WTC11 (cell line): ENCODE measurements at places on chromosomes 5 and 9. TPM values are rescaled to one million over a fixed set of nuclear protein-coding genes. Genes with fewer than 3 reads are reported as not detected.

BTNL8 gene
- 0.48 to 0.96 TPM (median 0.85 TPM) in 3 replicates for total RNA-seq

CARD9 gene
- total RNA-seq, result 0.76 to 0.96 TPM (median 0.96 TPM) in 3 replicates

ZDHHC11 gene
- 21.4 to 37.5 TPM (median 37.3 TPM) in 3 replicates for total RNA-seq

CER1 gene
- total RNA-seq, result 2.4 to 4.1 TPM (median 3.7 TPM) in 3 replicates

CCNO gene
- 0.14 to 0.44 TPM (median 0.24 TPM) in 3 replicates for total RNA-seq

STING1 gene
- total RNA-seq, result 0.37 to 1.6 TPM (median 0.64 TPM) in 3 replicates

DNA sequence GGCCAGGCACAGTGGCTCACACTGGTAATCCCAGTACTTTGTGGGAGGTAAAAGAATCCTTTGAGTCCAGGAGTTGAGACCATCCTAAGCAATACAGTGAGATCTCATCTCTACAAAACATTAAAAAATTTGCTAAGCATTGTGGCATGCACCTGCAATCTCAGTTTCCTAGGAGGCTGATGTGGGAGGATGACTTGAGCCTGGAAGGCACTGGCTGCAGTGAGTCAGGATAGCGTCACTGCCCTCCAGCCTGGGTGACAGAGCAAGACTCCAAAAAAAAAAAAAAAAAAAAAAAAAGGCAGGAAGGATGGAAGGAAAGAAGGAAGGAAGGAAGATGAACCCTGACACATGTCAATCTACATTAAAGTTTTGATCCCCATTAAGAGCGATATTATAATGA is 1452.2 kb upstream of the ACO1 start:
- no peak for DNase-seq

DNA sequence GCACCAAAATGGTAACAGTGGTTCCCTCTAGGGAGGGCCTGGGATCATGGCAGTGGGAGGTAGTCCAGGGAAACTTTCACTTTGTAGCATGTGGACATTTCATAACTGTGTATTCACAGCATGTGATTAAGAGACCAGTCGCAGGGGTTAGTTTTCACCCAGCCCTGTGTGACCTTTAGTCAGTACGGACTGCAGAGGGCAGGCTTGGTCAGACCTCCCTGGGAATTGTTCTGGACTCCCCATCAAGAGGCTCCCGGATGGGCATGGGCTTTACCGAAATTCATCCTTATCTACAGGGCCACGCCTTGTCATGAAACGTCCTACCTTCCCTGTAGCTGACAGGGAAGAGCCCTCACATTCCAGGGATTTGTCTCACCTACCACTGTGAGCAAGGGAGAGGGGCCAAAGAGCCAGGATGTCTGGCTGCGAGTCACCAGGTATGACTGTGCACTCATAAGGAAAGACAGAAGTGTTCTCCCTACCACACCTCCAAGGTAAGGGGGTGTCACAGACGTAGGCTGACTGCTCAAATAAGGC is 19.9 kb downstream of the GPX3 start:
- DNase-seq, result no peak

DNA sequence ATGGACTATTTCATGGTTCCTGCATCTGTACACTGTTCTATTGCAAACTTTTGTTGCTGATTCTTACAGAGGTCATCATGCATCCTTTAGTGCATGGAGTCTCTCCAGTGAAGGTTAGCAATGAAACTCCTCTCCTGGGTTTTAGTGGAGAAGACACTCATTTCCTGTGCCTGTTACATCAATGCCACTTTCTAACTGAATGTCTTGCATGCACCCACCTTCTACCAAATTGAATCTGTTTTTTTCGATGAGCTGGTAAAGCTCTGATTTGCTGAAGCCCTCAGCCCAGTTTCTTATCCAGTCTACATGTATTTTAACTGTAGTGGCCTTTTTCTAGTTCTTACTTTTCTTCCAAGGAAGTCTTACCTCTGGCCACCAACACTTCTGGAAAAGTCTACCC is 591.8 kb upstream of the ADAMTS16 start:
- DNase-seq, result no peak

DNA sequence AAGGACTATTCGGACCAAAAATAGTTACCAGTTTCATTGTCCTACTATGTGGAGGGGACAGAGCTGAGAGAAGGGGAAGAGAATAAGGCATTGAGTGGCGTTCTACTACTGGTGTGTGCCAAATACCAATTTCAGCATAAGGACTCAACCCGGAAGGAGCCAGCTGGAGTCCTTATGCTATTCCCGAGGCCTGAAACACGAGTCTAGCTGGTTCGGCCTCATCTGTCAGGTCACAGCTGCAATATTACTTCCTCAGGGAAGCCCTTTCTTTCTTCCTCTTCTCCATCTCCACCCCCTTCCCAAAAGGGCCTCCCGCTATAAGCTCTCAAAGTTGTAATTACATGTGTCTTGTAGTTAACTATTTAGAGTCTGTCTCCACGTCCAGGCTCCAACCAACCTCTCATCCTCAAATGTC is 20.5 kb upstream of the FER start:
- DNase-seq, result no peak

DNA sequence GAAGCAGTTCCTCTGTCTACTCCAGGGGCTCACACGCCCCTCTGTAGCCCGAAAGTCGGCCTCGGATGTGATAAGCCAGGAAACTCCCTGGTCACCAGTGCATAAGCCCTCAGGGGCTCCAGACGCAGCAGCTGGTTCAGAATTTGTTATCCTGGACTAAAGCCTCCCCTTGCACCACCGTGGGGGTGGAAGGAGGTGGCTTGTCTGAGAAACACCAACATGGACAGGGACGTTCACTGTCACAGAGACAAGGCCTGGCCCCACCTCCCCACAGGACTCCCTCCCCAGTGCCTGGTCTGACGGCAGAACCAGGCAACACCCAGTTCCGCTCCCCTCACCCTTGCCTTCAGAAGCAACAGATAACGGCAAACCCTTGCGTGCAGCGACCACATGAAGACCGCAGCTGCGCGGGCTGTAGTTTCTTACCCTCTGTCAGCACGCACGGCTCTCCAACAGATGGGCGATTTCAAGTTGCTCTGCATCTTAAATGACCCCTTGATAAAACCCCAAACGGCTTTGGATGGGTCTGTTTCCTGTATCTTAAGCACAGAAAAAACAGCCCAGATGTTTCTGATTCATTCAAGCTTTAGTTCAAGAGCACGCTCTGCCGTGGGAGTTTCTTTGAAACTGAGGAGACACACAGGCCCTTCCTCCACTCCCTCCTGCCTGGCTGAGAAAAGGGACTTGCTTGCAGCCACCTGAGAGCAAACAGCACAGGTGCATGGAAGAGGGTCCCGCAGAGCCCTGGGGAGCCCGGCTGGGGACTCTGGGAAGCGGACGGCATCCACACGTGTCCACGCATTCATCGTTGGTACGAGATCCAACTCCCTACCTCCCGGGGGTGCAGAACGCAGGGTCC is 44.7 kb upstream of the NKD2 start:
- DNase-seq, result no peak

- DNase-seq, result no peak
These were observed 1728.3 kb upstream of the CDH9 start for GRCh38 chr5:28766565-28767158.

DNA sequence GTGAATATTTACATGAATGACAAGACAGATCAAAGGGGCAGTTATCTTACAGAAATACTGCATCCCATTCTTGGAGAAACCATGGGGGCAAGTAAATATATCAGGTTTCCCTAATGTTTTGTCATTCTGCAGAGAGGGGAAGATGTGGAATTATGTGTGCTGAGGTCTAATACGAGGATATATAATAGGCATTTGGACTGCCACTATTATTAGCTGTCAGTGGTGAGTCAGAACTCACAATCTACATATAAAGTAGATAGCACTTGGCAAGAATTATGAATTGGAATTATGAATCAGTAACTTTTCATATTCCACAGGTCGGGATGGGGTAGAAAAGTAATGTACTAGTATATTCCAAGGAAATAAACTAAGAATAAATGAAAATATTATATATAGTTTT is 121.7 kb downstream of the GIN1 start:
- no peak for DNase-seq

DNA sequence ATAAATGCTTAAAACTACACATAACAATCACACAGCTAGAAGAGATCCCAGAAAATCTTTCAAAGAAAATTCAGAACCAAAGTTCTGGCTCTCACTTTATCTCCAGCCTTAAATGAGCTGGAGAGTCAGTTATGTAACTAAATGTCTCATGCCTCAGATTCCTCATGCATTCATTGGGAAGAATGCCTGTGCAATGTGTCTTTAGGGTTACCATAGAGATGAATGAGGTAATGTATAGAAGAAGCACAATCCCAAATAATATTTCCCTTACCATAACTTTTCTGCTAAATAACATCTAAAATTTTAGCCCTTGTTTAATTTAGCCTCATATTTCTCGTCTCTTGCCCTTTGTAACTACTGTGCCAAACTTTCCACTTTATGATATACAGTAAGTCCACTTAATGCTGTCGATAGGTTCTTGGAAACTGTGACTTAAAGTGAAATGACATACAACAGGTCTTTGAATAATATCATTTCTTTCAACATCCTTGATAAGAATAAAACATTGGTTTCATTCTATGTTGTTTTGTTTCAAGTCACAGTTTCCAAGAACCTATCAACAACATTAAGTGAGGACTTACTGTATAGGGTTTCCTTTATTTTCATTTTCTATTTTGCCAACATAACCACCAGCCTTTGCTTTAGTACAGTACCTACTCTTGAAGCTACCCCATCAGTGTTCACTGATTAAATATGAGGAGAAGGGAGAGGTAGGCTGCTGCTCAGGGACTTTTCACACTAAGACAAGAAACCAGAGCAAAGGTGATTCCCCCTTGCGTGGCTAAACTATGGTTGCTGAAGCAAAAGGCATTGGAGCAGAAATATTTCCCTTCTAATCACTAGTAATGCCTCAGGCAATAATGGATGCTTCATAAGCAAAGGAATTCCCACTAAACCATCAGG is 295.7 kb upstream of the PTGER4 start:
- no peak for DNase-seq

DNA sequence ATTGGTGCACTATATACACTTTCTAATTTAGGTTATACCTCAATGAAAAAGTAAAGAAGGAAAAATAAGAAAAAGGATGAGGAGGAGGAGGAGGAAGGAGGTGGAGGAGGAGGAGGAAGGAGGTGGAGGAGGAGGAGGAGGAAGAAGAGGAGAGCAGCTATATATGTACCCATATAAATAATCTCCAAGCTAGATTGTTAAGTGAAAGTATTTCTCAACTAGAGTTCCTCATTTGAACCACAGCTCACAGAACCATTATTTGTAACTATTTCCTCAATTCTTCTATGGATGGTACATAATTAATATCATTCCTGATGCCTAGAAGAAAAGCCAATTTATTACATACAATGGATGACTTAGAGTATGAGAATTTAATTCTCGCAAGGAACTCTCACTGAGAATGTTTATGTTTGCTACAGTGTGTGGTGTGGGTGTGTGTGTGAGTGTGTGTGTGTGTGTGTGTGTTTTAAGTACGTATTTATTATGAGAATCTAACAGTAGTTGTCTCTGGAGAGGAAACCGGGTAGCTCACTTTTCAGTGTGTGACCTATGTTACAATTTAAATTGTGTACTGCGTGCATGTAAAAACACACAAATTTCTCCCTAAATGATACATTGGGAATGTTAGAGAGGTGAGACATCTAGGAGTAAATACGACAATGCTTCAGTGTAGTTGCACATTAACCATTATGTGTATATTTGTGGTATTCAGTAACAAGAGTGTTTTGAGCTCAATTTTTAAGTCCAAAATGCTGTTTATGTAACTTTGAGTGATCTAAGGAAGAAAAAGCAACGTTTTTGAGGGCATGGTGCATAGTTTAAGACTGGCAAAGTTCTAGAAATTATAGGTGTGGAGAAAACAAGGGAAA is 20.2 kb upstream of the NREP start:
- no peak for DNase-seq

DNA sequence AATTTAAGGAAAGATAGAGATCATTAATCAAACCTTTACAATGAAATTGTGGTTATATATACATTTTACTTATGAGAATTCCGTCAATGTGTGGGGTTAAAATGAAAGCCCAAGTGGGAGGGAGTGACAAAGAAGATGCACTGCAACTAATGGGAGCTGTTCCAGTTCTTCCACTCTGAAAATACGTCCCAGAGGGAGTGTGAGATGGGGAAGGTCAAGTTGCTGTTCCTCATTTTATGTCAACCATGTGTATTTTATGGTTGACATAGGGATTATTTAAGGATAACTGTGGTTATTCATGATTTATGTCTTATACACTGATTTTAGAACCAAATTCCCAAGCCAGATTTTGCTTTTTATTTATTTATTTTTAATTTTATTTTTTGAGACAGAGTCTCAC is 14.2 kb upstream of the RGS3 start:
- no peak for DNase-seq

- DNase-seq, result no peak
These were observed 10.1 kb upstream of the IGFBPL1 start for GRCh38 chr9:38434365-38434764.

- no peak for DNase-seq
These were observed 29.8 kb upstream of the RXRA start for GRCh38 chr9:134296301-134297082.

DNA sequence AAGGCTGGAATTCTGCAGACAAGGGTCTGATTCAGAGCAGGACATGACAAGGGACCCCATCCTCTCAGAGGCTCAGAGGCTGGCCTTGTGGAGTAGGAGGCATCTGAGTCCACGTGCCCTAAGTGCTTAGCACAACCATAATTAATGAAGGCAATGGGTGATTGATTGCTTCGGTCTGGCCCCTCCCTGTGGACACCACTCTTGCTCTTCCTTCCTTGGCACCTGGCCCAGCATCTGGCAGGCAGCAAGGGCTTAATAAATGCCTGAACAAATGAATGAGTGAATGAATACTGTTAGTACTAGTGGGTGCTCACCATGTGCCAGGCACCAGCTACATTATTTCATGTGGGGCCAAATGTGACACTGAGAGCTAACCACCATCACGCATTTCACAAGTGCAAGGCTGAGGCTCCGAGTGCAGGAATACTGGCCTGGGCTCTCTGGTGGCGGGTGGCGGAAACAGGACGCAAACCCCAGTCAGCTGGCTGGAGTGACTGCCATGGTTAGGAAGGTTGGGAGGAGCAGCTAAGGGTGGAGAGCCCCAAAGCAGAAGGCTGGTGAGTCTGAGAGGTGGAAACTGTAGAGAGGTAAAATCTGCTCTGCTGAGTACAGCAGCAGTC is 53.6 kb downstream of the ASS1 start:
- no peak for DNase-seq

GRCh38 chr5:169429044-169429443 is 128.1 kb upstream of the SLIT3 start:
- no peak for DNase-seq

DNA sequence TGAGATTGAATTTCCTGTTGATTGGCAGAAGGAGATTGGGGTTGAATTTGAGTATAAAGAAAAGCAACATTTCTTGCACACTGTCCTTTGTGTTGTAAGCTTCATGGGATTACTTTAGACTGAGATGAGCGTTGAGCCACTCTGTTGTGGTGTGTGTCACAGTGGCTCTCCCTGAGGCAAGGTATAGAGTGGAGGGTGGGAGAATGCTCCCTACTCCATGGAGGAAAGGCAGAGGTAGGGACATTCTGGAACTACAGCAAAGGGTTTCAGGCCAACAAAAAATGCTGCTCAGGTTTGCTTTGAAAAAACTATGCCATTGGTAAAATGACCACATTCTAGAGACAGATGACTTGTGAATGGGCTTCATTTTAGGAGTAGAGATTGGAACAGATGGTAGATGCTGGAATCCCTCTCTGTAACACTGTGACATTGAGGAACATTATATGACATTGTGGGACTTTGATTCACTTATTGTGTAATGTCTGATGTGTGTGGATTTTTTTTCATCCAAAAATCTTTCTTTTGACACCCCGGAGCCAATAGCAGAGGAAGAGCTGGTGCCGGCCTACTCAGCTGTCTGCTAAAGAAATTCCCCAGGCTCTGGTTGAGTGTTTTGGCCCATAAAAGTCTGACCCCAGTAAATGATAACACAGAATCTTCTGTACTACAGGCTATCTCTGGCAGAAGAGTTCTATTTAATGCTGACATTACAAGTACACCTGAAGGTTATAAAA is 6.2 kb upstream of the CEP120 start:
- no peak for DNase-seq
